Fibroblast of skin of right quadriceps (primary cell): ENCODE measurements at places on chromosomes 5 and 9.

- no peak for DNase-seq
Measured at GRCh38 chr9:123616707-123617106, 260.7 kb downstream of the CRB2 start.

GRCh38 chr5:90347462-90347861, 62.1 kb downstream of the CETN3 start:
- DNase-seq, result no peak

DNA sequence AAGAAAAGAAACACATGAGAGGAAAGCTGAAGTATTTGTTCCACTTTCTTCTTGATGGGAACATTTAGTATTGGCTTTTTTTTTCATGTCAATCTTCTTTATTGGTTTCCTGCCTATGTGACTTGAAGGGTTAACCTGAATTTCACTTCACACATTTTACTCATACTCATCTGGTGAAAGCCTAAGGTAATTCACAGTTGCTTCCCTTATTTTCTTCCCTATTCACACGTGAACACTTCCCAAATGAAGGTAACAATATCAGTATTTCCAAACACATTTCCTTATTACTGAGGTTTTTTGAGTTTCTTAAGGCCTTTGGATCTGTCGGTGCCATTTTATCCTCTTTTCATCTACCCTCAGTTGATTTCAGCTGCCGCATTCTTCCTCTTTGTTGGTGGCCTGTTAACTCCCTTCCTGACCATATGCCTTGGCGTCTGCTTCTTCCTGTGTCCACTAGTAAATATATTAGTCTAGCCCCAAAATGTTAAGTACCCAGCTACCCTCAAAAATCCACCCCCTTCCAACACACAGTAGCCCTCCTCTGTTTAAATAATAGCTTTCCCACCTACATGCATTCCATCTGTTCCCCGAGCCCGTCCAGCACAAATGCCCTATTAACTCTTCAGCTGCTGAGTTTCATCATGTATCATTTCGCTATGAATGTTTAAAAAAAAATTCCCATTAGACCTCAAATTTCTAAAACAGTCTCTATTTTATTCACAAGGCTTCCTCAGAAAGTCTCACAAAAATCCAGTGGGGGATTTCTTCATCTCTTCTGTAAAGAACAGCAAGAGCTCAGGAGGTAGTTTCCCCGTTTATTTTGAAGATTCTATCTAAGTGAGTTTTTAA, 97.3 kb downstream of the USP20 start:
- DNase-seq, result no peak

- no peak for DNase-seq
Measured at GRCh38 chr5:23013395-23013998, 160.4 kb upstream of the CDH12 start.

DNA sequence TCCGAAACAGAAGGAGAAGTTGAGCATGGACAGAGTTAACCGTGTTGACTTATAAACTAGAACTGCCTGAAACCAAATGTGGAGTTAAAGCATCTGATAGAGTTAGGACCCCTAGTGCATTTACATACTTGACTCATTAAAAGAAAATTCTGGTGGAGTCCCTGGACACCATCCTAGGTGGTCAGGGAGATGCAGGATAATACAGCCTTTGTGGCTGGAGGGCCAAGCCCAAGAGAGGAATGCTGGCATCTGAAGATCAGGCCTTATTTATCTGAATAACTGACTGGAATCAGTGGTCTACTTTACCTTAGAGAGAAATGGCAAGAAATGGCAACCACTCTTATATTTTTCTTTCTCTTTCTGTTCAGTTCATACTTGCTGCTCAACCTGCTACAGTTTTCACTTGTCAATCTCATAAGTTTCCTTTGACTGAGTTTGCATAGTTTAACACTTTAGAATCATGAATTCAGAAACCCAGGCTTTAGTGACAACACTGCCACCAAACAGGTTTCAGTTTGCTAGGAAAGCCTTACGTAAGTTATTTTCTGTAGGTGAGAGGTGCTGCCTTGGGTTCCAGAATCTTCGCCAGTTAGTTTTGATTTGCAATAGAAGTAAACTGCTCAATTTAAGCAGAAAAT, 10.2 kb downstream of the CMYA5 start:
- DNase-seq, result no peak

- no peak for DNase-seq
Measured at GRCh38 chr9:72145733-72146505, 3.3 kb upstream of the GDA start.

DNA sequence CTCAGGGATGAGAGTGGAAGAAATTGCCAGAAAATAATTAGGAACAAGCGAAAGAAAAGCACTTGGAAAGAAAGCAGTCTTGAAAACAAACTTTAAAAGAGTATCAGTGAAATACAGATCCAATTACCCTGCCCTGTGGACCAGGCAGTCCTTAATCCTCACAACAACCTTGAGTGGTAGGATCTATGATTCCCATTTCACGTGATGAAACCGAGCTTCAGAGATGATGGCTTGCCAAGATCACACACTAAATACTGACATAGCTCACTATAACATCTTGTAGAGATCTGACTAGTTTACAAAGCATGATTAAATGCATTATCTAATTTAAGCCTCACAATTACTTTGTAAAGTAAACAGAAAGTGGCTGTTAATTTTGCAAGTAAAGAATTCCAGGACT, 55.5 kb upstream of the ABCA1 start:
- DNase-seq, result no peak

DNA sequence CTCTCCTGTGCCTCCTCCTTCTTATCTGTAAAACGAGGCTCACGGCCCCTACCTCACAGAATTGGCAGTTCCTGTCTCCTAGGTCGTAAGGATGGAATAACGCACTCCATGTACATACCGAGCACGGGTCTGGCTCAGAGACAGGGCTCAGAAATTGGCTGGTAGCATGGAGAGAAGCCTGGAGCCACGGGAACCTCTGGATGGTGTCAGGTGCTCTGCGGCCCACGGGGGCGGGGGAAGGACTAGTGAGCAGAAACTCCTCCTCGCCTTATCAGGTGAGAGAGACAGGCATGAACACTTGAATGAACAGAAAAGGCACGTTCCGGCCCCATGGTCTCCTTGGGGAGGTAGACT, 15.4 kb upstream of the C5orf47 start:
- no peak for DNase-seq

- peak; percentile 77 for DNase-seq
Measured at GRCh38 chr5:40413743-40414142, 266.0 kb upstream of the PTGER4 start.

DNA sequence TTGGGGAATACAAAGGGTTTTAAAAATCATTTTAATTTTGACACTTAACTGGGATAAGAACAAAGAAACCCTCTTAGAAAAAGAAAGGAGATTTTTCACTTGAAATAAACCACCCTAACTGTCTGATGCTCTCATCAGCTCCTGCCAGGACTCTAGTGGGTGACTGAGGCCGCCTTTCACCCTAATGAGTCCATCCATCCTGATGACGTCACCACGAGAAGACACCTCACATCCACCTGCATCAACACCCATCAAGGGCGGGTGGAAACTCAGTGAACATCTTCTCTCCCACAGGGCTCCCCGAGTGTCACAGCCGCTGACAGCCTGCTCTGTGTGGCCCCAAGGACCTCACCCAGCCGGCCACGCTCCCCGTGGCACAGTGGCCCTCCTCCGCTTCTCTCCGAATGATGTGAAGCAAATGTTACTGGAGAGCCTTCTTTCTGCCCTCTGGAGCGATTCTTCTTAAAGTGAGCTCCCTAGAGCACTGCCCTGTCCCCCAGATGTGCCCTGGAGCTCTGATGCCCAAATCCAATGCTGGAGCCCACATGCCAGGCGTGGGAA, 584.3 kb upstream of the ADAMTS16 start:
- DNase-seq, result no peak

DNA sequence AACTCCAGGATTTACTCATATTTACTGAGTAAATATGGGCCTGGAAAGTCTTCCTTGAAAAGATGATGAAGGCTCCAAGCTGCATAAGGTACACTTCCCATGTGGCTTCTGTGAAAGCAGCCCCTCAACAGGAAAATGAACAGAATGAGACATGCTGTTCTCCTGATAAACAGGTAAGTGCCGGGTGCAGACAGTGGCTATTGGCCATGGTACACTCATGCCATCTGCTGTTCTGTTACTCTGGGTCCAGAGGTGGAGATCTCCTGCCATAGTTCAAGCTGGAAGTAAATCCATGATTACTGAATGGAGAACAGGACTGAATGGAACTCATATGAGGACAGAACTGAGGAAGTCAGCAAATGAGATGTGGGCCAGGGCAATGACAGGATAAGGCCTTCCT, 103.6 kb downstream of the SLIT3 start:
- DNase-seq, result no peak

GRCh38 chr9:112420208-112420607, 40.3 kb downstream of the HSDL2 start:
- DNase-seq, result no peak

DNA sequence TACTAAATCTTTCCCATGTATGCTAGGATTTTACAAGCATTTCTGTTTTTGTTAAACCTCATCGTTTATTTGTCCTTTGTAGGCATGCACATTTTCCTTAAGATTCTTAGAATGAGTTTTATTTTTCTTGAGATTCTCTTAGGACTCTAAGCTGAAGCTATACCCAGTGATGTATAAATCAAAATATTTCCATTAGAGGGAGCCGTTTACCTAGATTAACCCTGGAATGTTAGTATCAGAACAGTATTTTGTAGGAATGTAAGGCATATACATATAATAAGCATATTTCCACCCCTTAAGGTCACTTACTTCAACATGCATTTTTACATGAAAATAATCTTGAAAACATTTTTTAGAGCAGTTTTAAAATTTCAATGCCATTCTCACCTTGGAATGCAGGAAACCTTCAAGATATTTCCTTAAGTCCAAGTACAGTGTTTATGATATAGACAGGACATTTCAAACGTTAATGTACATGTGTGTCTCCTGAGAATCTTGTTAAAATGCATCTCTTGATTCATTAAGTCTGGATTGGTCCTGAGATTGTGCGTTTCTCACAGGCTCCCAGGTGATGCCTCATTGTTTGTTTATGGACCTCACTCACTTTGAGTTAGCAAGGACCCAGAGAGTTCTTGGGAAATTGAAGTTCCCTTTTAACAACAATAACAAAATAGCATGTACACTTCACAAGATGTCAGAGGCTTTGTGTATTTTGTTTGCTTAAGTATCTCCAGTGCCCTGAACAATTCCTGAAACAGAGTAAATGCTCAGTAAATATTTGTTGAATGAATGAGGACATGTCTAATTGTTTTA, 34.9 kb upstream of the FCHO2 start:
- DNase-seq, result peak; percentile 53

GRCh38 chr5:80871541-80871961, 88.6 kb upstream of the RASGRF2 start:
- peak; percentile 47 for DNase-seq

DNA sequence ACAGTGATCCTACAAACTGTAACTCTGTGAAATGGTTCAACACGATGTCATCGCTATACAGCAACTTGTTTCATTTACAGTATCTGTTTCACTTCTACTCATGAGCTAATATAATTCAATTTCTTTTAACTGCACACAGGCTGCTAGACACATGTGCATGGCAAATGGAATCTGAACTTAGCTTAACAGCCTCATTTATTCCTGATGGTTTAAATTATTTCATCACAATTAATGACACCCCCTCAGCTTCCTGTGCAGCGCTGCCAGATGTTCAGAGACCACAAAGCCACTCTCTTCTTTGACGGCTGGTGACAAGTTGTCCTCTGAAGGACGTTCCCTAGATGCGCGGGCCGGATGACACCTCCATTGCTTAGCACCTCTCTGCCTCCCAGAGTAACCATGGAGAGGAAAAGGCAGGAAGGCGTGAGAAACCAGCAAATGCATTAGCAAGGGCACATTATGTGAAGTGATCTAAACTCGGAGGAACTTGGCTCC, 191.1 kb downstream of the BNC2 start:
- peak; percentile 68 for DNase-seq

DNA sequence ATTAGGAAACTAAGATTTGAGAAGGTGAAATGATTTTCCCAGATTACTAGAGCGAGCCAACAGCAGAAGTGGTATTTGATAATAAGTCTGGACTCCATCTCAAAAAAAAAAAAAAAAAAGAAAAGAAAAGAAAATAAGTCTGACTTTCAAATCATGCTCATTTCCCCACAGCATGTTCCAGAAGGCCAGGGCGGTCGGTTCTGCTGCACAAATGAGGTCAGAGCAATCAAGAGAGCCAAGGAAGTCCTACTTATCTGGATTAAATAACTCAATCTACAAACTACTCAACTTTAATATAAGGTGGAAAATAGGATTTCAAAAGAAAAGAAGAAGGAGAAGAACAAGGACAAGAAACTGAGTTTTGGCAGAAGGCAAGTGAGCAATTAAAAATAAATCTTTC, 130.4 kb upstream of the RASA1 start:
- DNase-seq, result no peak

- DNase-seq, result no peak
Measured at GRCh38 chr5:149519601-149520000, 31.6 kb downstream of the CSNK1A1 start.

GRCh38 chr5:138064526-138064925, 19.3 kb upstream of the WNT8A start:
- no peak for DNase-seq

DNA sequence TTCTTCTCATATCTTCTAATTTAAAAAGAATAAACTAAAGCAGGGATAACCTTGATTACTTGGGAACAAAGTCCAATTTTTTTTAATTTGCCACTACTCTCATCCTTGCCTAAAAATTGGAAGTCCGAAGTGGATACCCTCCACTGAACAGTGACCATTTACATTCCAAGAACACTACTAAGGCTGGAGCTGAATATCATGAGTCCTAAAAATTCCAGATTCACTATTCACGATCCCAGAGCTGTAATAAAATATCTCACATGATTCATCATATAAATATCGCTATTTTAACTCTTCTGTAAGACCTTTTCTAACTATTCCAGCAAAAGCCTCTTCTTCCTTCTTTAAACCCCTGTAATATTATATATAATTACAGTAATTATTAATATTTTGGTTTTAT, 57.4 kb downstream of the ATPSCKMT start:
- peak; percentile 81 for DNase-seq

- no peak for DNase-seq
Measured at GRCh38 chr5:78515670-78516069, 132.9 kb downstream of the LHFPL2 start.

DNA sequence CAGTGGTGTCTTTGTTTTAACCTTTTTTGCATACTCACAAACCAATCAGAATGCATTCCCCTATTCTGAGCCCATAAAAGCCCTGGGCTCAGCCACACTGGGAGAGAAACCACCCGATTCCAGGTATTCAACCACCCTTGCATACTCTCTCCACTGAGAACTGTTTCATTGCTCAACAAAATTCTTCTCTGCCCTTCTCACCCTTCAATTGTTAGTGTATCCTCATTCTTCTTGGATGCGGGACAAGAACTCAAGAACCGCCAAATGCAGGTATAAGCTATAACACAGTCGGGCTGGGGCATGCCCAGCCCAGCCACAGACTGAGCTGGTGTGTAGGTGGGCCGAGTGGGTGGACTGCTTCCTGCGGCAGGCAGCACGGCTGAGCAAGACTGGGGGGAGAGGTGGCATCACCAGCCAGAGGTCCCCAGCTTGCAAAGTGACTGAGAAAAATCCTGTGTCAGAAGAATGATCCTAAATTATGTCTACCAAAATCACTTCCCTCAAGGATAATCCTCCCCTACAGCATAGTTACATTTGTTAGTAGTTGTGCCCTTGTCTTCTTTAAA, 141.0 kb downstream of the SSBP2 start:
- no peak for DNase-seq
